ENCODE measurements at places on chromosomes 7 and 10. TPM values are rescaled to one million over a fixed set of nuclear protein-coding genes. Genes with fewer than 3 reads are reported as not detected.

GRCh38 chr7:53340220-53340619 is 304.8 kb downstream of the POM121L12 start:
- no peak for DNase-seq

DNA sequence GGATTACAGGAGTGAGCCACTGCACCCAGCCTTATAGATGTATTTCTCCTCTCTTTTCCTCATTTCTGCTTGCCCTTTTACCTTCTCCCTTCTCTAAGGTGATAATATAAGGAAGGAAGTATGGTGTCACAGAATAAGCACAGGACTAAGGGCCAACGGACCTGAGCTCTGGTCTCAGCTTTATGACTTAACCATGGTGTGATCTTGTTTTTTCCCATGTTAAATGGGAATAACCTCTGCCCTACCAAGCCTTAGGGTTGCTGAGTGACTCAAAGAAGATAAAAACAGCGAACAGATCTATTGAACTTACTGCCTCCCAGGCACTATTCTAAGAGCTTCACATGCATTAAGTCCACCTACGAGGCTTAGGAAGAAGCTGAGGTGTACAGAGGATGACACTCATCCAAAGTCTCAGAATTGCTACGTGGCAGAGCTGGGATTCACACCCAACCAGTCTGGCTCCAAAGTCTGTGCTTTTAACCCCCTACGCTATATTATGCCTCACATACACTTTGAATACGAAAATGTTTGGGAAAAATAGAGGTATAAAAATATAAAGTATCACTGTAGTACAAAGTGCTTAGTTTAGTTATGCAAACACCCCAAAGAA is 5.6 kb downstream of the UROS start:
- no peak for DNase-seq

DNA sequence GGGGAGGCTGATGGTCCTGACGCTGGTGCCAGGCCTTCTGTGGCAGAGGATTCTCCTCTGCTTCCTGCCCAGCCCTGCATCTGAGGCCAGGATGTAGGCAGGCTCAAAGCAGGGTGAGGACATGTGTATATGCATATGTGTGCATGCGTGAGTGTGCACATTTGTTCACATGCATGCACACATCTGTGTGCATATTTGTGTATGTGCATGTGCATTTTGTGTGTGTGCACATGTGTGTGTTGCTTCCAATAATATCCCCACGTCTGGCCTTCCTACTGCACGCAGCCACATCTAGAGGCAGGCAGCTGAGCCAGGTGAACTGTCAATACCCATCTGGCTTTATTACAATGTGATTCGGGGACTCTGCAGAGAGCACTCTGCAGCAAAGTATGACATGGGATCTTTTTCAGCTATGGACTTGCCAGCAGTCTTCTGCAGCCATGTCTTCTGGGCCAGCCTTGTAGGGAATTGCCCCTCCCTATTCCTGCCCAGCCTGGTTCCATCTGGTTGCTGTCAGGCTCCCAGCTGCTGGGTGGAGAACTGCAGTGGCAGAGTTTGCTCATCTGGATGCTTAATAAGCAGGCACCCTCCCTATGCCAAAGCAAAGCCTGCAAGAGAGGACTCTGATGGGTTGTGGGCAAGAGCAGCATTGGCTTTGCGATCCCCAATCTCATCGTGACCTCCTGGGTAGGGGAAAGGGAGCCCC is 140.7 kb downstream of the PFKFB3 start:
- no peak for DNase-seq

The IFIT3 gene
- total RNA-seq, result 17.4 TPM

DNA sequence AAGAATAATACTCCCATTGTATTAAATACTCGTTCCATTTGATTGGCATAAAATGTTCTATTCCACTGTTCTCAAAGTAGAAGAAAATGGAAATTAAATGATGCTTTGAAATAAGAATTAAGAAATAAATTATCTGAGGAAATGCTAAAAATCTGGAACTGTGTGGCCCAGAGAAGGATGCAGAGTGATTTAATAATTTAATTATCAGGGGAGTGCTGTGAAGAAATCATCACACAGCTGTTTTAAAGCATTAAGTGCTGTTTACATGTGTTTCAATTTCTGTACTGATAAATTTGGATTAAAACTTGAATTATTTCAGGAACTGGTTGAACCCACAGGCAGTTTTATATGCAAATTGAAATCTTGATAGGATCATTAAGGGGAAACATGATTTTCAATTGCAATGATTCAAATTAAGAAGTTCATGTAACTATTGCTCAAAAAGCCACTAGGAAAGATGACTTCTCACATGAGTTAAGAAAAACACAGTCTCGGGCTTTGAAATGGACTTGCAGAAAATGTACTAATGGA is 56.3 kb downstream of the COL28A1 start:
- peak; percentile 75 for DNase-seq

The BRAT1 gene
- total RNA-seq, result 32.7 TPM

- no peak for DNase-seq
Observed at GRCh38 chr7:33539659-33540400, 365.5 kb upstream of the BMPER start.

DNA sequence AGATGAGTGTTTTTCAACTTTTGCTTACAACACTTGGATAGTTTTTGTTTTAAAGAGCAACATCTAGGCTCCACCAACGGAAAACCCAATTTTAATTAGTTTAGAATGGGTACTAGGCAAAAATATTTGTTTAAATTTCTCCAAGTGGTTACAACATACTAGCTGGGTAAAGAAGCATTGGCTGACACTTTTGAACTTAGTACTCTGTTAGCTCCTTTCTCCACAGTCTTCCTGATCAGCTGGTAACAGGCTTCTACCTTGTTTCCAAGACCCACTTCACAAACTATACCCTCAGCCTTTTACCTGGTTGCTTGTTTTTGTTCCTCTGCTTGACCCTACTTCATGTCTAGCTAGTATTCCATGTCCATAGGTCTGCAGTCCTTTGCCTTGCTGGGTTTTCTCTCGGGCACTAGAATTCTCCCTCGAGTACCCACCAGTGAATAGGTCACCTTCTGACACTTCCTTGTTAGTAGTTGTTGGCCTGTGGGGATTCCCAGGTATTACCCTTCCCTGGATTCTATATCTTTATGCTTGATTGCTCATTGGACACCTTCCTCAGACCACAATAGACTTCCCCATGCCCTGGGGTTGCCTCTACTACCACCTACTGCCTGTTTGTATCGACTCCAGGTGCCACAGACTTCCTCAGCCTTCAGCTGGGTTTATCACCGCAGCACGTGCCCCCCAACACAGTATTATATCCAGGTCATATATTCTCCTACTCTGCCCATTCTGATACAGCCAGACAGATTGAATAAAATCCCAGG is 42.0 kb downstream of the PRPS1L1 start:
- DNase-seq, result no peak

GRCh38 chr7:34019301-34019790 is 114.0 kb downstream of the BMPER start:
- no peak for DNase-seq

The ITGB8 gene
- 57.4 TPM for total RNA-seq

The CUBN gene
- total RNA-seq, result 7.2 TPM

The FRA10AC1 gene
- total RNA-seq, result 10.0 TPM

The BICC1 gene
- total RNA-seq, result 54.2 TPM

DNA sequence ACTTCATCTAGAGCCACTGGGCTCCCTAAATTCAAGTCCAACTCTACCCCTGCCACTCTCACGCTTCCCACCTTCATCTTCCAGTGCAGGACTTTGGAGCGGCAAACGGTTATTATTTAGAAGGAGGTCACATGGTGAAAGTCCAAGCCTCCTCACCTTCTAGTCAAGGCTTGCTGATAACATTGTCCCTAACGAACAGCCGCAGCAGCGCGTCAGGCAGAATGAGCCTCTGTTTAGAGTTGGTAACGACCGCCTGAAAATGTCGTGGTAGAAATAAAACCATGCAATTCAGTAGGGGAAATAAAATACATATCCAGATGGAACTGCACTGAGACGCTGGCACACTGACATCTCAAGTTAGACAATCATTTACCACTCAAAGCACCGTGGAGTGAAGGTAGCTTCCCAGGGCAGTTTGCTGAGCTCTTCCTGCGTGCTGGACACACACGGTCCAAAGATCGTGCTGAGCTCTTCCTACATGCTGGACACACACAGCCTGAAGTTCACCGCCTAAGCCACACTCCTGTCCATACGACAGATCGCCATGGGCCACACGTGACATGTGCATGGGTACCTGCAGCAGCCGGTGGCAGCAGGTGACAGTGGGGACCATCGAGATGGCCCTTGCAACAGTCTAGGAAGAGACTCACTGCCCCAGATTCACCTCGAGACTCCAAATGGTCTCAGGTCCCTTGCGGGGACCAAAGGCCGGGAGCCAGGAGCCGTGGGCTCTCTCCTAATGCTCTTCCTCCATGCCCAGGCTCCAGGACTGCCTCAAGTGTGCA is 323.5 kb downstream of the PTPRN2 start:
- no peak for DNase-seq

DNA sequence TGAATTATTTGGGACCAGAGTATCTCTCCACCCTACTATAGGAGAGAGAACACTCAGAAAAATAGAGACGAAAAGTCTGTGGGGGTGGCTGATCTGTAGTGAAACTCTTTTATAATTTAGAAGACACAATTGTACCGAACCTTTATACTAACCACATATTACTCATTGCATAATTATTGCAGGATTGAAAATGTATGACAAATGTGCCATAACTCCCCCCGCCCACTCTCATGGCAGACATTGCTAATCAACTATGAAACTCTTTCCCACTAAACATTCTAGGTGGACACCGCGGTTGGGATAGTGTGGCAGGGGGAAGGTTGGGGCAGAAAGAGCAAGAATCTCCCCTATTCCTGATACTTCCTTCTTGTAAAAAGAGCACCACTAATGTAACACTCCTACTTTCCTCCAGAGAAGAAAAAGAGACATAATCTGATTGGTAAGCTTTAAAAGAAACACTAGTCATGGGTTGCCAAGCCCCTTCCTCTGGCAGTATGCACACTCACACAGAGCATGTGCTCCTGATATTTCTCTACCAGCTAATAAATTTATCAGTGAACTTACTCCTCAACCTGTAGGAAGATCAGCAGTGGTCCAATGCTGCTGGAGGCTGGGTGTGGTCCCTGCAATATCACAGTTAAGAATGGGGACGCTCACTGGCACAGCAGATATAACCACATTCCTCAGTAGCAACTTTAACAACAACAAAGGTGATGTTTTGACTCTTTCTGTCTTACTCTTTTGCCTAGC is 18.7 kb upstream of the ARID5B start:
- DNase-seq, result no peak

DNA sequence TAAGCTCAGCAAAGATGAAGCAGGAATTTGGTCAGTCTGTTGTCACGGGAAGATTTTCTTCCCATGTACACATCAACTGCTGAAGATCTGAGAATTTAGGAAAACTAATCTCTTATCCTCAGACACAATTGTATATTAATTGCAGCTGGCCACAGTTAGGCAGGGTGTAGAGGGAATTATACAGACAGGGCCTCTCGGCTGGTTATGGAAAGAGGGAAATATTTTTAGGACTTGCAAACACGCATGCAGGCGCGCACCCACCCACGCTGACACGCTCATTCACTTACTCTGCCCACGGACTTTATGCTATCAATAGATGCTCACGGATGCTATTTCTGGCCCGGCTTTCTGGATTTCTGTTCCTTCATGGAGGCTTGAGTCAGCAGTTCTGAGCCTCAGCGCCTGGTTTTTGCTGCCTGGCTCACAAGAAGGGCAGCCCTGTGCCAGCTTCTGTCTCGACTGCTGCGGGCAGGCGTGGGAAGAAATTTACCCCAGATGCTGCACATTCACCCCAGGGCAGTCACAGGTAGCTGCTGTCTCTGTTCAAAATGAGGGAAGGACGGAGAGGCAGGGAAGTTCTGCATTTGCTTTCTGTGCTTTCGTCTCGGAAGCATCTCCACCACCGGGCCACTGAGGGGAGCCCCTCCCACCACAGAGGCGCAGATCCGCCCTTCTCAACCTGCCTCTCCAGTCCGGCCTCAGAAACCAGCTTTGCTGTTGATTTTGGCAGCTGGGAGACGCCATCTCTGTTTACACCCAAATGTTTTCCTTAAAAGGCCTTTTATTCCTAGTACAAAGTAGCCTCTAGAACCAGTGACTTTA is 116.3 kb upstream of the BTBD16 start:
- DNase-seq, result peak; percentile 68

The UTF1 gene
- total RNA-seq, result not detected

The NEURL1 gene
- 10.9 TPM for total RNA-seq

The FRAT1 gene
- 3.0 TPM for total RNA-seq

- DNase-seq, result no peak
Observed at GRCh38 chr7:91289633-91290254, 25.5 kb downstream of the FZD1 start.

The XRCC2 gene
- 4.5 TPM for total RNA-seq

- no peak for DNase-seq
Observed at GRCh38 chr10:75261813-75262705, 26.3 kb upstream of the COMTD1 start.

DNA sequence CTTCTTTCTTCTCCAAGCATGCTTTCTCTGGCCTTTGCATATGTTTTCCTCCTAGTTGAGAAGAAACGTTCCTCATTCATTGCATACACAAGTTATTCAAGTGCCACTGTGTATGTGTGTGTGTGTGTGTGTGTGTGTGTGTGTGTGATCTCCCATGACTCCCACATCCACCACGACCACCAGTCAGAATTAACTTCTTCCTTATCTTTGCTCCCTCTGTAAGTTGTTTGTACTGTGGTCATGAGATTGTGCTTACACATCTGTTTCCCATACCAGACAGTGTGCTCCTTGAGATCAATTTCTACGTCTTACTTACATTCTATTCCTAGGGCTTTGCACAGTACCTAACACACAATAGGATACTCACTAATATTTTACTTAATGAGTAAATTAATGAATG is 22.4 kb upstream of the FAM13C start:
- DNase-seq, result no peak

The CLRN3 gene
- 0.20 TPM for total RNA-seq

The PEX1 gene
- total RNA-seq, result 27.3 TPM

All from spinal cord (tissue), 10 donors.